Effector CD4-positive, alpha-beta T cell (primary cell): ENCODE measurements at places on chromosomes 4 and X.

DNA sequence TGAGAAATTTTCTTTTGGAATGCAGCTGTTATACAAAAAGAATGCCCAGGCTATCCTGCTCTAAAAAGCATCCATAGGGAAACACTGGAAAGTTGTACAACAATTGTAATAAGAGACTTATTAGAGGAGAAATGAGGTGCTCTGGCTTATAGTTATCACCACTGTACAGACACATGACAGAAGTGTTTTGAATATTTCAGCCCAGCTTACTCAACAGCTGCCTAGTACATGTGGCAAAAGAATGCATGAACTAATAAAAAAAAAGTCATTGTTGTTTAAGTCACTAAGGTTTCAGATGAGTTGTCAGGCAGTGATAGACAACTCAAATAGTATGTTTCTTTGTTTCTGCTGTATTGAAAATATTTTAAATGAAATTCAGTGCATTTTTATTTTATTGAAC is 307.7 kb downstream of the GPM6A start:
- DNase-seq: no peak

GRCh38 chr4:100177126-100177525 is 13.1 kb downstream of the DDIT4L start:
- DNase-seq: no peak

- DNase-seq: no peak
Observed at GRCh38 chr4:154029171-154029570, 240.3 kb upstream of the SFRP2 start.

- no peak for DNase-seq
Observed at GRCh38 chr4:7263166-7263565, 70.8 kb downstream of the SORCS2 start.

GRCh38 chr4:166045457-166045856 is 172.4 kb downstream of the TLL1 start:
- DNase-seq: no peak

DNA sequence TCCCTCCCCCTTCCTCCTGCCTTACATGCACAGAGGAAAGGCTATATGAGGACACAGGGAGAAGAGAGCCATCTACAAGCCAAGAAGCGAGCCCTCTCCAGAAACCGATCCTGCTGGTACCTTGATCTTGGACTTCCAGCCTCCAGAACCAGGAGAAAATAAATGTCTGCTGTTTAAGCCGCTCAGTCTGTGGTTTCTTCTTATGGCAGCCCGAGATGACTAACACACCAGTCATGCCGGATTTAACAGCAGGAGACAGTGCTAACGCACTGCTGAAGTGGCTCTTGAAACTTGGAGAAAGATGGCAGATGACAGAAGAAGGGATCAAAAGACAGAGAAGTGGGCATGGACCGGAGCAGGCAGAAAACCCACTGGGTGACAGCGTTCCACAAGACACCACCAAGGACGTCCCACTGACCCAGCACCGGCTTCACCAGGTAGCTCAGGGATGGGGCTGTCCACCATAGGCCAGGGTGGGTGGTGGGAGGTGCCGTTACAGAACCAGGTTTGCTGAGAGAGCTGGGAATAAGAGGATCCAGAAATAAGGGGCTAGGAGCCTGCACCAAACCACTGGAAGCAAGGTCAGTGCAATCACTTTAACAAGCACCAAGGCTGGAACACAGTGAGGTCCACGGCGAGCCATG is 6.2 kb upstream of the MAN2B2 start:
- no peak for DNase-seq

DNA sequence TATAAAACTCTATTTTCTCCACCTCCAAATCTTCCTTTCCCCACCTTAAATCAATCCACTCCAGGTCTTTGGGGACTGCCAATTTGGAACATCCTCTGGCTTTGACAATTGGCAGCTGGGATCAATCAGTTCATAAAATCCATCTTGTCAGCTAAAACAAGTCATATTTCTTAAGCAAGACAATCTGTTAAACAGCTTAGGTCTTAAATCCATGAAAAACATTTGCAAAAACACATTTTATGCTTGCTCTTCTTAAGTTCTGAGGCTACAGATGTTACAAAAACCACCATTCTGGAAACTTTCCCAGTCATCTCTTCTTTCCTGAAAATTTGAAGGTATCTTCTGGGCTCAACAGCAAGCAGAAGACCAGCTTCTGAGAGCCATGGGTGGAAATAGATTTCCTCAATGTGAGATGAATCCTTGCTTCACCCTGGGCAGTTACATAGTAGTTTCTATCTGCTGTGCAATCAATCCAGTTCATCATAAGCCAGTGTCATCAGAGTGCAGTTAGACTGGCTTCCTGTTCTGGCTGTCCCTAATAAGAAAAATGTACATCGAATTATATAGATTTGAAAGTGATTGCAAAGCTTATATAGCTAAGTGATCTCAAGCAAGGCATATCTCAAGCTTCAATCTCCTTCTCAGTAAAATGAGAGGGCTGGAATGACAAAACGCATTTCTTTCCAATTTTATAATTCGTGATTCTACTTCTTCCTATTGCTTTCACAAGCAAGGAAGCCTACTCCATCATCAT is 402.7 kb upstream of the INTU start:
- no peak for DNase-seq

- no peak for DNase-seq
Observed at GRCh38 chrX:149497626-149498025, 7.5 kb downstream of the IDS start.

GRCh38 chrX:23764188-23764984 is 18.6 kb upstream of the SAT1 start:
- DNase-seq: no peak

- DNase-seq: no peak
Observed at GRCh38 chrX:102624105-102624504, 24.8 kb downstream of the ARMCX5 start.

DNA sequence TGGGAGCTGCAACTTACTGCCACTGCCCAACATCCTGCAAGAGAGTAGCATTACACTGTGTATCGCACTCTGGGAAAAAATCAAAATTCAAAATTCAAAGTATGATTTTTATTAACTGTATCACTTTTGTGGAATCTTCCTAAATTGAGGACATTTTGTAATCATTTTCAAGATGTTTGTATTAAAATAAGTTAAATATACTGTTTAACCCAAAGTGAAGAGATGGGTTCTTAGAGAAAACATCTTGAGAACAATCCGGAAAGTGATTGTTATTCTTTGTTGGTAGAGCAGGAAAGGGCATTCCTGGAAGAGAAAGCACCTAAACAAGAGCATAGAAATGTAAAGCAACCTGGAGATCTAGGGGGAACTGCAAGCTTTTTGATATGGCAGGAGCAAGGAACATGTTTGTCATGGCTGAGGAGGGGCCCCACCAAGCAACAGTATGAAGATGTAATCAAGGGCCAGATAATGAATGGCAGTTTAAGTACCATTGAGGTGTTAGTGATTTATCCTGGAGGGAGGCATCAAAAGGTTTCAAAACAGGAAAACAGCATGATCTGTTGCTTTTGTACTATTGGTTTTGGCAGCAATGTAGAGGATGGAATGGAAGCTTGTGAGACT is 14.1 kb upstream of the SEC24D start:
- DNase-seq: no peak

GRCh38 chr4:82524570-82525152 is 37.1 kb downstream of the TMEM150C start:
- no peak for DNase-seq

- no peak for DNase-seq
Observed at GRCh38 chr4:54230484-54231418, 1.7 kb downstream of the PDGFRA start.

DNA sequence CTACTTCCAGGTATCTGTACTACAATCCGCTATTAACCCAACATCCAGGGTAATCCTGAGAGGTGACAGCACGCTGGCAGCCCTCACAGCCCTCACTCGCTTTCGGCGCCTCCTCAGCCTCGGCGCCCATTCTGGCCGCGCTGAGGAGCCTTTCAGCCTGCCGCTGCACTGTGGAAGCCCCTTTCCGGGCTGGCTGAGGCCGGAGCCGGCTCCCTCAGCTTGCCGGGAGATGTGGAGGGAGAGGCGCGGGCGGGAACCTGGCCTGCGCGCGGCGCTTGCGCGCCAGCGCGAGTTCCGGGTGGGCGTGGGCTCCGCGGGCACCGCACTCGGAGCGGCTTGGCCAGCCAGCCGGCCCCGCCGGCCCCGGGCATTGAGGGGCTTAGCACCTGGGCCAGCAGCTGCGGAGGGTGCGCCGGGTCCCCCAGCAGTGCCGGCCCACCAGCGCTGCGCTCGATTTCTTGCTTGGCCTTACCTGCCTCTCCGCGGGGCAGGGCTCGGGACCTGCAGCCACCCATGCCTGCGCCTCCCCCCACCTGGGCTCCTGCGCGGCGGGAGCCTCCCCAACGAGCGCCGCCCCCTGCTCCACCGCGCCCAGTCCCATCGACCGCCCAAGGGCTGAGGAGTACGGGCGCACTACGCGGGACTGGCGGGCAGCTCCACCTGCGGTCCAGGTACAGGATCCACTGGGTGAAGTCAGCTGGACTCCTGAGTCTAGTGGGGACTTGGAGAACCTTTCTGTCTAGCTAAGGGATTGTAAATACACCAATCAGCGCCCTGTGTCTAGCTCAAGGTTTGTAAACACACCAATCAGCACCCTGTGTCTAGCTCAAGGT is 87.3 kb downstream of the PRSS12 start:
- DNase-seq: no peak

- DNase-seq: no peak
Observed at GRCh38 chr4:181261279-181261678, 981.9 kb upstream of the TENM3 start.

DNA sequence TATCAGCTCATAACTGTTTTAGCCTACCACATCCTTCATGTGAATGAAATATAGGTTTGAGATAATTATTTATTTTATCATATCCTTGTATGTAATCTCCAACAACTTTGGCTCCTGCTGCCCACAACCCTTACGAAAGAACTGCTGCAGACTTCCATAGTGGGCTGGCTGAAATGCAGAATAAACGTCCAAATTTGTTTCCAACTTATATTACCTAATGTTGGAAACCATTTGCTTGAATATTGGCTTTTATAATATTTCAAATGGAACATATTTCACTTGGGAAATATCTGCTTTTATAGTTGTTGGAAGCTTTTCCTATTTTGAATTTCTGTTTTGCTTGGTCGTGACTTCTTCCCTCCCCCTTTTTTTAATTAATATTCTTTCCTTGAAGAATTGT is 45.0 kb upstream of the ITM2A start:
- no peak for DNase-seq

DNA sequence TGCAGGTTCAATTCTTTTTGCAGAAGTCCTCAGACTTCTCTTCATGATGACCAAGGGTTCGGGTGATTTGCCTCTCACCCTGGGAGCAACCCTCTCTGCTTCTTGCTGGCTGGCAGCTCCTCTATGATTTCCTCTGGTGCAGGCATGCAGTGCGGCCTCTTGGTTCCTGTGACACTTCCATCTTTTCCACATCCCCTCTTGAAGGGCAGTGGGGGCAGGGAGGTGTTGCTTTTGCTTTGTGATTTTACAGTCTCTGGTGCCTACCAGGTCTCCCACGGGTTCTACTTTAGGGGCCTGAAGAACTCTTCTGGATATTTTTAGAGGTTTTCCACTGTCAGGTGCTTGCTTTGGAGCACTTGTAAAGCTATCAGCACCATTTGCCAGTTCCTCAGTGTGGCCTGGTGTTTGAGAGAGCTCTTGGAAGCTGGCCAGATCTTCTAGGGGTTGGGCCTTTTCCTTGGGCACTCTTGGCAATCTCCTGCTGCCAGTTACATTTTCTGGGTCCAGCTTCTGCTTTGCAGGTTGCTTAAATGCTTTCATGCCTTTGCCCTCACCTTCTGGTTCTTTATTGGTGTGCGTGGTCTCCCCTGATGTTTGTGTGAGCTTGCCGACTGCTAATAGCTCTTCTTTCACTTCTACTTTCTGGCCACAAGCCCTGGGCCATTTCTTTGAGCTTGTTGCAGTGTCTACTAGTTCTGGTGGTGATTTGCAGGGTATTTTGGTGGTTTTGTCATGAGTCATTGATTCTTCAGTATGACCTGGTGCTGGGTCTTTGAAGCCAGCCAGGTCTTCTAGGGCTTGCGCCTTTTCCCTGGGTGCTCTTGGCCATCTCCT is 11.5 kb upstream of the CHST7 start:
- DNase-seq: no peak

- no peak for DNase-seq
Observed at GRCh38 chr4:39658756-39659155, 20.1 kb upstream of the SMIM14 start.

DNA sequence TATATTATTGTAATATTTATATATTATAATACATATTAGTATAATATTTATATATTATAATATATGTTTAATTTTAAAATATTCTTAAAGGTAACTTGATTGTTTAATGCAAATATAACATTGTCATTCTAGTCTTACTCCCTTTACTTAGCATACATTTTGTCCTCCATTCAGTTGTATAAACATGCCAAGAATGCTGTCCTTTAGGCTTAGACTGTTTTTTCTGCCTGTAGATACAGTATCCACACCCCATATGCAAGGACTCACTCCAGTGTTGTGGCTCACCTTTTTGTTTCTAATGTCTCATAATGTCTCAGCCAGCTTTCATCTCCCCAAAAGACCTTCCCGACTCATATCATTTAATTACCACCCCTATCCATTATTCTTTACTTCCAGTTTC is 2110.0 kb downstream of the PCDH7 start:
- no peak for DNase-seq

GRCh38 chrX:110541266-110541665 is 182.6 kb downstream of the RTL9 start:
- no peak for DNase-seq

GRCh38 chr4:165294907-165295306 is 32.6 kb upstream of the MSMO1 start:
- DNase-seq: peak; percentile 15

DNA sequence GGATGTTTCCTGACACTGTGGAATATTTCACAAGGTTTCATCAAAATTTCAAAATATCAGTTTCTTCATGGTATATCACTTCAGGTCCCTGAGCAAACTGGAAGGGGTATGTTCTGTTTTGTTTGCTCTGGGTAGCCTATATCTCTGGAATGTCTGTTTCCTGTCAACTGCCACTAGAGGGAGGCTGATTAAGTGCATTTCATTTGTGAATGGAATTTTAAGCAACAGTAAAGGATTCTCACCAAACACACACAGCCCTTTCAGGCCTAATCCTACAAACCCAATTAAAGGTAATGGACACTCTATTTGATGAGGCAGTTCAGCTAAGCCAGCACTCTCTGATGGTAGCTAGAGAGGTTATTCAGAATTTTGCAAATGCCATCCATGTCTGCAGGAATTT is 307.1 kb downstream of the TEX13A start:
- no peak for DNase-seq

DNA sequence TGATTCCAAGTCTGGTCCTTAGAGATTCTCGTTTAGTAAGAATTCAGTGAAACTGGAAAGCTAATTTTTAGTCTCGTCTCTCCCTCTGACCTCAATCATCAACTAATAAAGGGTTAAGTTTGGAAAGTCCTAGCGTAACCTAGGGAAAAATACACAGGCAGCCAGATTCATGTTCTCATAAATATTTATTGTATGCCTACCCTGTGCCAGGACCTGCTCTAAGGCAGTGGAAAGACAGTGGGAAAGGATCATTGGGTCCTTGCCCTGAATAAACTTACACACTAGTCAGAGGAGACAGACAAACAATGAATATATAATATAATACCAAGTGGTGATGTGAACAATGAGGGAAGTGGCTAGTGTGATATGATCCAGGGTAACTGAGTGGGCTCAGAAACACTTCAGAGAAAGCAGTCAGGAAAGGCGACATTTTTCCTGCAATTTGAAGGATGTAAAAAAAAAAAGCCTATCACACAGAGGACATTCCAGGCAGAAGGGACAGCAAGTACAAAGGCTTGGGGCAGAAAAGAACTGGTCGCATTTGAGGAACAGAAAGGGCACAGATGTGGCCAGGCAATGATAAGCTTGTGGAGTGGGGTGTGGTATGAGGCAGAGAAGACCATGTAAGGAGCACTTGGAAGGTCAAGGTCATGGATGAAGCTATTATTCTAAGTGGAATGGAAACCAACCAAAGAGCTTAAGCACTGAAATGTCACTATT is 128.8 kb downstream of the AMELX start:
- no peak for DNase-seq
